ENCODE measurements at places on chromosomes 7 and 10.

- DNase-seq: no peak
Observed at GRCh38 chr7:120740348-120740747, 117.6 kb downstream of the TSPAN12 start.

DNA sequence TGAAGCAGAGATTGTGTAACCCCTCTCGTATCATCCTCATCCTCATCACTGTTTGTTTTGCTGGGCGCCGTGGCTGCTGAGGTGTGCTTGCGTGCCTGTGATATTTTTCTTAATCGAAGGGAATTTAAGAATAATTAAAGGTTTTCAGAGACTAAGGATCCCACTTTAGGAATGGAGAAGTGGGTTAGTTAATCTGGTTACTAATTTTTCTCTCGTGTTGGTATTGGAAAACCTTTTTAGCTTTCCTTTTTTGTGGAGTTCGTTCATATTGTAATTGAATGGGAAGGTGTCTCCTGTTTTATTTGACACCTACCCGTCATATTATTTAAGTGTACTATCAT, 1.3 kb downstream of the UBN2 start:
- no peak for DNase-seq

DNA sequence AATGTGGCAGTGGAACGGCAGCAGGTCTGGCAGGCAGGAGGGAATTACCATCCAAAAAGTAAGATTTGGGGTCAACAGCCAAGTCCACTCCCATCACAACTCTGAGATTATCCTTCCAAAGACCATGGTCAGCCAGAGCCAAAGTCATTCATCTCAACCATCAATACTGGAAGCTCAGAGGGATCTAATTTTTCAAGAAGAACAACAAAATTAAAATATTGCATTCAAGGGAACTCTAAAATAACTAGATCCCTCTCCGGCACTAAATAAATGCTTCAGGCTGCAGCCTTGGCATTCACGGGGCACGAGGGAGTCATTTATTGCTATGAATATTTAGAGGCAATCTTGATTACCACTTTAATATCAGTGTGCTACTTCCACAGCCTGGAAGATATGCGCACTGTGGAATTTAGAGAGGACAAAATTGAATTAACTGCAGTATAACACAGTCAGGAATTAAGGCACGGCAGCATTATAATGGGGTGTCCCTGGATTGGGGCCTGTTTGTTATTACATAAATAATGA, 102.0 kb downstream of the ADAM12 start:
- DNase-seq: no peak

DNA sequence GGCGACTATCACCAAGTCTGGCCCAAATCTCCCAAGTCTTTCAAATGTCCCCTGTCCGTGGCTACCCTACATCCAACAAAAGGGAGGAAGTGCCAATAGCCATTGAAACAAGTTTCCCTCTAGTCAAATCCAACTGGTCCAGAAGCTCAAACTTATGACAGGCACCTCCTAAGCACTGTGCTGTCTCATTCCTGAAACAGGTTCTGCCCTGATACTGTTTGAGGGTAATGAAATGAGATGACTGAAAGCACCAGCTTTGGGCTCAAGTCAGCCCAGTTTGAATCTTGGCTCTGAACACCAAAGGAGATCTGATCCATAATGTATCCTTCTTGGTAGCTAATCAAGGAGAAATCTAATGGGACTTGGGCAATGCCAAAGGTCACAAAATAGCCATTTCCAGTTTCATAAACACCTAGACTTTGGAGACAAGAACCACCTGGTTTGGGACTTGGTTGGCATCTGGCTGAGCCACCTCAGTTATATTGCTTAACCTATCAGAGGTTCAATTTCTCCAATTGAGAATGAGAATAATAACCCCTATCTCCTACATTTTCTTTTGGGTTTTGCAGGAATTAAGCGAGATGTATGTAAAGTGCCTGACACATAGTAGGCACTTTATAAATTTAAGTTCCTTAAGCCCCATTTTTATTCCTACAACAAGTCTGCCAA, 34.7 kb upstream of the ARID5B start:
- no peak for DNase-seq

- no peak for DNase-seq
Observed at GRCh38 chr7:150374026-150374425, 5.1 kb upstream of the ZNF775 start.

GRCh38 chr7:123004931-123005330, 9.4 kb upstream of the TAS2R16 start:
- no peak for DNase-seq

- DNase-seq: peak; percentile 79
Observed at GRCh38 chr10:98269435-98269912, 1.5 kb upstream of the LOXL4 start.

DNA sequence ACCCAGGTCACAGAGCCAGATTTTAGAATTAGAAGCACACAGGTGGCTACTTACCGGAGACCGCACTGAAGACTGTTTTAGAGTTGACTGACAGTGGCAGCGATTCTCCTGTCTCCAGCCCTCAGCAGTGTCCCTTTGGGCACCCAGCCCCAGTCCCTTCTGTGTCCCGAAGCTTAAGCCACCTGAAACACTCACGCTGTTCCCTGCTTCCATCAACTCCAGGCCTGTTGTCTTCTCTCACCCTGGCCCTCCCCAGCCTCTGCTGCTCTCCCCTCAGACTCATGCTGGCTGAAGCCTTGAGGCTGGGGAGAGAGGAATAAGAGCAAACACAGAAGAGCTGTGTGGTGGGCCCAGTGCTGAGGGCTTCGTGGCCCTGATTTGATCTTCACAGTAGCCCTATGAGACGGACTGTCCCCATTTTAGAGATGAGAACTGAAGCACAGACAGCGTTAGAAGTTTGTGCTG, 10.6 kb downstream of the SAP25 start:
- no peak for DNase-seq

- DNase-seq: no peak
Observed at GRCh38 chr7:150961510-150962289, 16.4 kb downstream of the KCNH2 start.

Measured in right hindlimb (tissue), 1 donor.